Occipital lobe (tissue), 3 donors: ENCODE measurements at places on chromosomes 4 and X. TPM values are rescaled to one million over a fixed set of nuclear protein-coding genes. Genes with fewer than 3 reads are reported as not detected.

RNF150 gene
- 34.5 TPM for total RNA-seq

ATOH1 gene
- total RNA-seq, result not detected

FAT4 gene
- 95.3 TPM for total RNA-seq

TLR1 gene
- total RNA-seq, result 10.5 TPM

SYNPO2 gene
- 2.3 TPM for total RNA-seq

CSAG1 gene
- not detected for total RNA-seq

LRBA gene
- 25.3 TPM for total RNA-seq

EXOC1 gene
- 98.4 TPM for total RNA-seq

MSL3 gene
- 30.6 TPM for total RNA-seq

MAOB gene
- 1.6 TPM for total RNA-seq

PABPC5 gene
- 11.9 TPM for total RNA-seq

HGFAC gene
- 1.2 TPM for total RNA-seq

HHIP gene
- total RNA-seq, result 0.31 TPM
